ENCODE measurements at places on chromosomes 3 and 15.

DNA sequence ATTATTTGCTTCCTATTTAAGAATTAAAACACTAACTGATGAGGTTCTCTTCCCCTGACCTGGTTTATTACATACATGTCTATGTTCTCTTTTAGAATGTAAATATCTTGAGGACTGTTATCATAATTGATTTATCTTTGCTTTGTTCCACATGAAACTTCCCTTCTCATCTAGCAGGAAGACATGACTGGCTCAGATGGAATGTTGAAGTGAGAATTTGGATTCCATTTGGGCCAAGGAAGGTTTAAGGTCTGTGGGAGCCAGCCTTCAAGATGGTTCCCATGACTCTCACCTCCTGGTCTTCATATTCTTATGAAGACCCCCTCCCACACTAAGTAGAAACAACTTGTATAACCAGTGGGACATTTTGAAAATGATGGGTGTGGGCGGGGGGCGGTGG lies 222.2 kb upstream of the GADL1 start:
- DNase-seq = no peak

DNA sequence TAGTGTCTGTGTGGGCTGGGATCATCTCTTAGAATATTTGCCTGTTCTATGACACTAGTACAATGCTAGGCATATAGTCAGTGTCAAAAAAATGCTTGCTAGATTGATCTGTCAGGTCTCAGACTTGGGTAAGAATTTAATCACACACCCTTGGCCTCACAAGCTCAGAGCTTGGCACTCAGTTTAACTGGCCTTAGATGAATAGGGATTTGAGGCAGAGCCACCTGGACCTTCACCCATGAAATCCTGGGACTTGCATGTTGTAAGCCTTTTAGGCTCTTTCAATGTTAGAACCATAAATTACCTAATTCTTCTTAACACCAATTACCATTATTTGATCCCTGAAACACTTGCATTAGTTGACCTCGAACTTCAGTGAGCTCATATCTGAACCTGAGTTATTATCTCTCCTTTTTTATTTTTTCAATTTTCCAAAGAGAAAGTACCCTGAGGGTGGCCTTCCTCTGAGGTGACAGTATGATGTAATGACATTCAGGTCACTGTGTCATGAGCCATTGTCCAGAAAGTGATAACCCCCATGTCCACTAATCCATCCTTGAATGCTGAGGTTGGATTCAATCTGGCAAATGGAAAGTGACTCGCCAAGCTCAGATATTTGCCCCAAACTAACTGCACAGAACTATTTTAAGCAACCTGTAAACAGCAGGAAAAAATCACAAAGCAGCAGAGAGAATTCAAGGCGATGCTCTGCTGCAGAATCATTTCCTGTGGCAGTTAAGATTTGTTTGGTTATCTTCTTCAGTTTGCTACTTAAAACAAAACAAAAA lies 615.2 kb upstream of the NR2F2 start:
- no peak for DNase-seq

- no peak for DNase-seq
Observed at GRCh38 chr3:186986816-186987215, 56.5 kb downstream of the ST6GAL1 start.

DNA sequence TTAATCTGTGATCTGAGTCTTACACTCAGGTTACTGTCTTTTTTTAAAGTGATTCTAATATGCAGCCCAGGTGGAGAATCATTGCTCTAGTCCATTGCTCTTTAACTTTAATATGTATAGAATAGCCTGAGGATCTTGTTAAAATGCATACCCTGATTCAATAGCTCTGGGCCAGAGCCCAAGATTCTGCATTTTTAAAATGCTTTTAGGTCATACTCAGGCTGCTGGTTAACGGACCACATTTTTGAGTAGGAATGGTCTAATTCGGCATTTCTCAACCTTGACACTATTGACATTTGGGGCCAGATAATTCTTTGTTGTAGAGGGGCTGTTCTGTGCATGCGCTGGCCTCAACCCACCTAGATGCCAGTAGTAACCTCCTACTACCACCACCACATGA lies 20.9 kb upstream of the FSTL1 start:
- no peak for DNase-seq

- no peak for DNase-seq
Observed at GRCh38 chr15:42163947-42164550, 7.6 kb upstream of the PLA2G4F start.

DNA sequence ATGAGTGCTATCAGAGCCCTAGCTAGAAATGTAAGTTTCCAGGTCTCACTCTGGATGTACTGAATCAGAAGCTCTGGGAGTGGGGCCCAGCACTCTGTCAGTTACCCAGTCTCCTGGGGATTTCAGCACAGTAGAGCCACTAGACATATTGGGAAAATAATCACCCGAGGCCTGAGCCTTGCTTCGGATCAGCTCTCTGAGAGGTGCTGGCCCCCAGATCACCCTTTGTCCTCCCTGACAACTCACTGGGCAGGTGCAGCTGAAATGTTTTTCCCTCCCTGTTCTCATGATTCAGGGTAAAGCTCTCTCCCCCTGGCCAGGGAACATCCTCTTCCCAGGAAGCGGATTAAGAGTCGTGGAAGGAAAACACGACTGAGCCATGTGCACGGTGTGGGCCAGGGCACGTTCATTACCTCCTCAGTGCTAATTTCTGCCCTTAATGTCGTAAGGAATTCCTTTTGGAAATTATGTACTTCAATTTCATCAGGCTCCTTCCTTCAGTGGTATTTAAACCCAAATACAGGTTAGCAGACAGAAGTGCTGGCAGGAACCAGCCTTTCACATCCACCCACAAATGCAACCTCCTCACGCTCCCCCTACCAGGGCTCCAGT lies 296.7 kb upstream of the LYSMD4 start:
- DNase-seq = no peak

DNA sequence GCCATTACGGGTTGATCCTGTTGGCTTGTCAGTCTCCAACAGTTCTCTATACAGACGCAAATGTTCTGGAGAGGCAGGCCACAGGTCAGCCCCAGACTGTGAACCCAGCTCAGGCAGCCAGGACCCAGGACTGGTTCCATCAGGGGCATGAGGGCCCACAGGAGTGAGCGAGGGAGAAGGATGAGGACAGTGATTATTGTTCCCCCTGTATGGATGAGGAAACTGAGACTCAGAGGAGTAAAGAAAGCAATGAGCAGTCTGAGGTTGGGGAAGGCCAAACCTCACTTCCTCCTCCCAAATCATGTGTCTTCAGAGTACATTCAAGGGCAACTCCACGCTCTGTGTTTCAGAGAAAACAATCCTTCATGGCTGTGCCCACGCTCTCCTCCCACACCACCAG lies 121.9 kb downstream of the RPLP1 start:
- DNase-seq = no peak

- DNase-seq = no peak
Observed at GRCh38 chr3:27200721-27201489, 168.3 kb downstream of the NEK10 start.

- no peak for DNase-seq
Observed at GRCh38 chr3:83011481-83011880, 1250.0 kb upstream of the GBE1 start.

GRCh38 chr3:126322181-126322967 lies 34.8 kb downstream of the KLF15 start:
- no peak for DNase-seq

DNA sequence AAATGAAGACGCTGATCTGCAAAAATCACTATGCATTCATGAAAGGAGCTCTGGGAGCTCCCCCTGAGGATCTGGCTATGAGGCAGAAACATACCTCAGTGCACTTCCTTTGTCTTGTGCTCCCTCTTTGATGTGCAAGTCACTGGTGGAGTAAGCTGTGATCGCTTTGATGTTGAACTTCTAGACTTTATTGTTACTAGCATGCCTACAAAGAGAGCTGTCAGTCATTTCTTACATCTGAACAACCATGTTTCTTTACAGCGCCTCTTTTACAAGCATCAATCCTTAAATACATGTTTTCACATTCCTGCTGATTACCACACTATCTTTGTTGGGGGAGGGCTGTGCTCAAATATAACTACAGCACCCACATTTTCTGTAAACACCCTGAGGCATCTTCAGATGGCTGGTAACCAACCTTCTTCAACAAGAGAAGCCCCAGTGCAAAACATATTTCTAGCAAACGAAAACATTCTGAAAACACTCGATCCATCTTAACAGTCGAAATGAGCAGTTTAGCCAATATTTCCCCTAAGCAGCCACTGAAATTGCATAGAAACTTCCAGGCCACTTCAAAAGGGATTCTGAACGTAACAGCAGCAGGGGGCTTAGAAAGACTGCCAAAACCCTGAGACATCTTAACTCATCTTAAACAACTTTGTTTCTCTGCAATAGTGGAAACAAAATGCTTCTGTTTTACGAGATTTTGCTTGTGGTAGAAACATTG lies 101.9 kb upstream of the ICE2 start:
- DNase-seq = no peak

DNA sequence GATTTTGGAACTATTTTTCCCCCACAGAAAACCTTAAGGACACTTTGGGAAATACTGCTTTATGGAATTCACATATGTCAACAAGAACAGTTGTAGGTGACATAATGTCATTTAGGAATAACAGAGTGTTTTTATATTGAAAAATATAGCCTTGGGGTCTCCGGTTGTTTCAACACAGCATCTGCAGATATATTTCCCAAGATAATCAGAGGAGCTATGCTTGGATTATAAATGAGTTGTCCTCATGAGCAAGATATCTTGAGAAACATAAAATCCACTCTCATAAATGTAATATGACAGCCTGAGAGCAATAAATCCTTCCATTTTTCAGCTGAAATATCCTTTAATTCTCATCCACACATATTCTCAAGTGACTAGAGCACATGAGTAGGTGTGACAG lies 473.7 kb upstream of the LMCD1 start:
- no peak for DNase-seq

DNA sequence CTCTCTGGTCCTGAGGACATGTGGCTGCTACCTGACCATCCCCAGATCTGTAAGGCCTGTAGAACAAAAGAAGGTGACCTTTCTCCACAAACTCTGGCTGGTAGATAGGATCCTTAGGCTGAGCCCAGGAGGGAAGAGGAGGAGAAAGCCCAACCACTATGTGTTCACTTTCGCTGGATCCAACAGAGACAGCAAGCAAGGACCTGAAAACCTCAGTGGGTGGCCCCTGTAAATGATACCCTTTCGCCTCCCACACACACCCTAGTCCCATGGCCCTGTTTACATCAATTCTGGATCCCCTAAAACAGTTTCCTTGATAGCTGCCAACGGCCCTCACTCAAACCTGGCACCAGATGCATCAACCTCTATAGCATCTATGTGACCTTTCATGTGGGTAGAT lies 22.4 kb downstream of the CCDC12 start:
- DNase-seq = no peak

DNA sequence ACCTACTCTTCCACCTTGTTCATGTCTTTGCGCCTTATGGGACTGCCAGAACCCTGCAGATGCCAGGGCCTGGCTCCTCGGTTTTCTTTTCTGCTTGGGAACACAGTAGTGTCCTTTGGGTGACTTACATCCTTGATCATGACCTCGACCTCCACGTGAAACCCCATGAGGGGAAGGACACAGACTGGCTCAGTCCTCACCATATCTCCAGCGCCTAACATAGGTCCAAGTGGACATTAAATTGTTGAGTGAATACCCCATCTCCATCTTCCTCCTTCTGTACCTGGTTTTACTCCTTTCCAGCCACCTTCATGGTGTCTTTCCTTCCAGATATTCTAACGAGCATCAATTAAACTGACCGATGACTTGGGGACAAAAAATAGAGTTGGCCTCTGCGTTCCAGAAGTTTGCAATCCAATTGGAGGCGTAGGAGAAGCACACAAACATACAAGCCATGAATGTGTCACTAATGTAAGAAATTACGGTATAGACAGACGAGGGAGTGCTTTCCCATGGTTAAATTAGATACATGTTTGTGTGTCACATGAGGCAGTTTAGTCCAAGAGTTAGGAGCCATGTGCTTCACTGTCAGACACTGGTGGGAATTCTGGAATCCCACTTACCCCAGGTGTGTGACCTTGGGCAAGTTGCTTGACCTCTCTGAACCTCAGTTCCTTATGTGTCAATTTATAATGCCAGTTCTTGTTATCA lies 907 bp upstream of the HERC1 start:
- no peak for DNase-seq
